T-helper 17 cell (primary cell): ENCODE measurements at places on chromosomes 13 and 19. TPM values are rescaled to one million over a fixed set of nuclear protein-coding genes. Genes with fewer than 3 reads are reported as not detected.

Gene ZNF98
- total RNA-seq: not detected

Gene PDX1
- total RNA-seq: not detected

DNA sequence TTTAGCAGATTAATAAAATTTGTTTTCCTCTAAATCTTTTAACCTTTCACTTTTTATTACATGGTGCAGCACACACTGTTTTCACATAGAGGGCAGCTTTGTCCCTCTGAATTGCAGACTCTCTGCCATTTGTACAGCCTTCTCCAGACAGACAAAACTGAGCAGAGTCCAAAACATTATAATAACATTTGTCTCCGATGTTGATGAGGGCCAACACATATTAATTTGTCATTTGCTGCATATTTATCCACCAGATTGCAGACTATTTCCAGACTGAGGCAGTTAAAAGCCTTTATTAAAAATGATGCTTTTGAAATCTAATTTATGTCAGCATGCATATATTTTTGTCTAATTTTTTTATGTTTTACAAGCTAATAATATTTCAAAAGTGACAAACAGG, 1251.9 kb upstream of the SLC10A2 start:
- no peaks in the 10 kb centered on the region for H3K27me3 ChIP-seq
- no peak overlapping the region for H3K27ac ChIP-seq
- no peak for DNase-seq
- no peaks in the 10 kb centered on the region for H3K4me1 ChIP-seq
- no peaks in the 10 kb centered on the region for H3K36me3 ChIP-seq

Gene FAM216B
- total RNA-seq: not detected

GRCh38 chr13:94520001-94520400, 40.5 kb upstream of the DCT start:
- H3K36me3 ChIP-seq: no peaks in the 10 kb centered on the region
- no peaks in the 10 kb centered on the region for H3K4me1 ChIP-seq
- no peaks in the 10 kb centered on the region for H3K27me3 ChIP-seq
- no peak for DNase-seq
- H3K27ac ChIP-seq: no peak overlapping the region

- H3K27ac ChIP-seq: no peak overlapping the region
- no peaks in the 10 kb centered on the region for H3K4me1 ChIP-seq
- DNase-seq: no peak
- H3K27me3 ChIP-seq: no peaks in the 10 kb centered on the region
- H3K4me3 ChIP-seq: no peak overlapping the region
- H3K36me3 ChIP-seq: no peaks in the 10 kb centered on the region
Measured at GRCh38 chr19:32550666-32551065, 30.3 kb upstream of the PDCD5 start.

- no peak overlapping the region for H3K27ac ChIP-seq
- H3K4me3 ChIP-seq: no peak overlapping the region
- DNase-seq: no peak
- peaks cover under 1% of the 10 kb centered on the region for H3K36me3 ChIP-seq
- H3K27me3 ChIP-seq: no peaks in the 10 kb centered on the region
Measured at GRCh38 chr19:57465680-57466381, 8.9 kb upstream of the VN1R1 start.

Gene HOOK2
- total RNA-seq: 19.3 TPM

GRCh38 chr19:30492586-30493270, 120.5 kb downstream of the ZNF536 start:
- no peak overlapping the region for H3K27ac ChIP-seq
- H3K27me3 ChIP-seq: peaks cover 12% of the 10 kb centered on the region
- no peaks in the 10 kb centered on the region for H3K4me1 ChIP-seq
- no peak overlapping the region for H3K4me3 ChIP-seq

Gene ARHGAP45
- 603 TPM for total RNA-seq

GRCh38 chr13:24613755-24614154, 66.5 kb upstream of the ATP12A start:
- H3K36me3 ChIP-seq: no peaks in the 10 kb centered on the region
- H3K4me1 ChIP-seq: peaks cover 22% of the 10 kb centered on the region
- no peak overlapping the region for H3K27ac ChIP-seq
- H3K4me3 ChIP-seq: no peak overlapping the region

DNA sequence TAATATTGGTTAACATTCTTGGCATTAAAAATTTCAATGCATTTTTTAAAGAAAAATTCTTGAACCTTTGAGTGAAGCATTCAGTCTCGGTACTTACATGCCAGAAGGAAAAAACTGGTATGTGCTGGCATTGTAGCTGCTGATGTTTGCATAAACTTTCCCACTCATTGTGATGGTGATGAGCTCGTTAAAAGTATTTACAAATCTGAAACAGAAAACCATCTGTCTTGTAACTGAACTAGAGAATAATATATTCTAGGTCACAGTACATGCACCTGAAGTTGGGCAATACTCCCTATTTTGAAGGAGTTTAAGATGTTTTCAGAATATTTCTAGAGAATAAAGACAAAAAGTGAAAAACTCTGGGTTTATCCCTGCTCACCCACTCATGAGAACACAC, 64.1 kb downstream of the SLC15A1 start:
- no peak for DNase-seq
- H3K4me1 ChIP-seq: peaks cover 2% of the 10 kb centered on the region
- H3K27ac ChIP-seq: no peak overlapping the region

DNA sequence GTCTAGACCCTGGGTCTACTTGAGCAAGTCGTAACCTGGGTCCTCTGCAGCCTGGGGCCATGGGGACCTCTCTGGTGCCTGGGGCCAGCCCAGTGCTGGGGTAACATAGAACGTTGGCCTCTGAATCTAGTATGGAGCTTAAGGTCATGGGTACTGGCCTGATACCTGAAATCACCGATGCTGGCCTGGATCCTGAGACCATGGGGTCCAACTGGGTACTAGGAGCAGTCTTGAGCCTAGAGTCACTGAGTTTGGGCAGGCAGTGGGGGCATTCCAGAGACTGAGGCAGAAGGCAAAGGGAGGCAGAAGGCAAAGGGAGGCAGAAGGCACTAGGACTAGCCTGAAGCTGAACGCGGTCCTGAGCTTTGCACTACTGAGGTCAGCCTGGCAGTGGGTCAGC, 1121.1 kb upstream of the PRR20A start:
- DNase-seq: no peak
- no peak overlapping the region for H3K4me3 ChIP-seq
- H3K27me3 ChIP-seq: no peaks in the 10 kb centered on the region
- no peak overlapping the region for H3K27ac ChIP-seq
- H3K4me1 ChIP-seq: no peaks in the 10 kb centered on the region
- H3K36me3 ChIP-seq: no peaks in the 10 kb centered on the region

GRCh38 chr13:19695428-19695827, 62.0 kb downstream of the MPHOSPH8 start:
- peak overlapping the region; percentile 79 for H3K27ac ChIP-seq
- peaks cover 8% of the 10 kb centered on the region for H3K36me3 ChIP-seq
- H3K4me3 ChIP-seq: no peak overlapping the region
- no peaks in the 10 kb centered on the region for H3K27me3 ChIP-seq
- DNase-seq: no peak

- H3K36me3 ChIP-seq: peaks cover 19% of the 10 kb centered on the region
- peaks cover 36% of the 10 kb centered on the region for H3K4me1 ChIP-seq
- H3K27me3 ChIP-seq: no peaks in the 10 kb centered on the region
- peak overlapping the region; percentile 21 for H3K4me3 ChIP-seq
- DNase-seq: no peak
- peak overlapping the region; percentile 34 for H3K27ac ChIP-seq
Measured at GRCh38 chr19:32350471-32350865, 5.1 kb downstream of the ZNF507 start.

Gene SCGB2B2
- 0.82 TPM for total RNA-seq

DNA sequence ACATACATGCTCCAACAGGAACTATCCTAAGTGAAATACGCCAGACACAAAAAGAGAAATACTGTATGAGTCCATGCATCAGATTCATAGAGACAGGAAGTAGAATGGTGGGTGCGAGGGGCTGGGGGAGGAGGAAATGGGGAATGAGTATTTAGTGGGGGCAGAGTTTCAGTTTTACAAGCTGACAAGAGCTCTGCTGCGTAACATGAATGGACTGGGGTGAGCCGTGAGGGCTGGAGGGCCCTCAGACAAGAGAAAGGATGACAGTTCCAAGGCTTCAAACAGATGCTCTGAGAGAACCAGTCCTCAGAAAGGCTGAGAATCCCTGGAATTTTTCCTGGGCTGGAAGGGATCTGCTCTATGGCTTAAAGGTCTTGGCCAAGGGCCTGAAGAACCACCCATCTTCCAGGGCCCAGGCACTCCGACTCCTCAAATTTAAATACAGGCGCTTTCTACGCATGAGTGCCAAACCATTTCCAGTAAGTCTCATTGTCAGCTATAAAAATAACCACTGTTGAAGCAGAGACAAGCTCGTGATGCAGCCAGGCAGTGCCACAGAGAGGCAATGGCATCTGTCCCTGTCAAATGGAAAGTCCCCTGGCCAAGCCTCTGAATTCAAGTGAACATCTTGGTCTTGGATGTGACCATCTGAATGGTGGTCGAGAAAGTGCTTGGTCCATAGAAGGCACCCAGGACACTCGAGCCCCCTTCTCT, 17.5 kb downstream of the KLF2 start:
- no peak for DNase-seq
- peak overlapping the region; percentile 79 for H3K4me3 ChIP-seq
- H3K4me1 ChIP-seq: peaks cover 41% of the 10 kb centered on the region
- H3K36me3 ChIP-seq: no peaks in the 10 kb centered on the region
- H3K27ac ChIP-seq: peak overlapping the region; percentile 96
- H3K27me3 ChIP-seq: no peaks in the 10 kb centered on the region

GRCh38 chr19:45913874-45914830, at the start of gene NANOS2:
Gene NANOS2 (minus strand): TSS chr19:45914778. CDS start chr19:45914693, 85 bp downstream.
- peaks cover 41% of the 10 kb centered on the region for H3K27me3 ChIP-seq
- H3K27ac ChIP-seq: no peak within 1 kb of the TSS
- no peak for DNase-seq
- peaks cover 4% of the 10 kb centered on the region for H3K36me3 ChIP-seq
- peaks cover 2% of the 10 kb centered on the region for H3K4me1 ChIP-seq

Gene WDR88
- not detected for total RNA-seq

DNA sequence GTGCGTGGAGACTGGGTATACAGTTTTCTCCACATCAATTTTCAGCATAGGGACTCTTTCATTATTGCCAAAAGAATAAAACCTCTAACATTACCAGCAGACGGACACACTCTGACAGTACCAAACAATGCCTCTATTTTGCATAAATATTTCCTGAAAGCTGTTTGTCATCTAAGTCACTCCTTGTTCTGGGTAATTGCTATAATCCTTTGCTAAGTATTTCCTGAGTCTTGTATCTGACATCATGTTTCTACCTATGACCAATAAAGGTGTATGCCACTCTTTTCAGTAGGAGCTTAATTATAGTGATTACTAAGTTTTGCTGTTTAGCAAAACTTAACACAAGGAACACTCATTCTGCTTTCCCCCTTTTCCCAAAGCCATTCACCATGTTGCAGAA, 886.5 kb downstream of the SLITRK6 start:
- no peak overlapping the region for H3K27ac ChIP-seq
- DNase-seq: no peak
- no peaks in the 10 kb centered on the region for H3K27me3 ChIP-seq
- H3K4me1 ChIP-seq: no peaks in the 10 kb centered on the region

- DNase-seq: no peak
- H3K36me3 ChIP-seq: no peaks in the 10 kb centered on the region
- H3K4me3 ChIP-seq: no peak overlapping the region
- no peaks in the 10 kb centered on the region for H3K4me1 ChIP-seq
- peaks cover 12% of the 10 kb centered on the region for H3K27me3 ChIP-seq
Measured at GRCh38 chr13:76730220-76730619, 156.0 kb downstream of the KCTD12 start.

- H3K27me3 ChIP-seq: no peaks in the 10 kb centered on the region
- H3K36me3 ChIP-seq: peaks cover 11% of the 10 kb centered on the region
- peaks cover 23% of the 10 kb centered on the region for H3K4me1 ChIP-seq
- DNase-seq: no peak
- H3K4me3 ChIP-seq: no peak overlapping the region
- H3K27ac ChIP-seq: no peak overlapping the region
Measured at GRCh38 chr19:7908742-7909461, 5.2 kb downstream of the MAP2K7 start.

DNA sequence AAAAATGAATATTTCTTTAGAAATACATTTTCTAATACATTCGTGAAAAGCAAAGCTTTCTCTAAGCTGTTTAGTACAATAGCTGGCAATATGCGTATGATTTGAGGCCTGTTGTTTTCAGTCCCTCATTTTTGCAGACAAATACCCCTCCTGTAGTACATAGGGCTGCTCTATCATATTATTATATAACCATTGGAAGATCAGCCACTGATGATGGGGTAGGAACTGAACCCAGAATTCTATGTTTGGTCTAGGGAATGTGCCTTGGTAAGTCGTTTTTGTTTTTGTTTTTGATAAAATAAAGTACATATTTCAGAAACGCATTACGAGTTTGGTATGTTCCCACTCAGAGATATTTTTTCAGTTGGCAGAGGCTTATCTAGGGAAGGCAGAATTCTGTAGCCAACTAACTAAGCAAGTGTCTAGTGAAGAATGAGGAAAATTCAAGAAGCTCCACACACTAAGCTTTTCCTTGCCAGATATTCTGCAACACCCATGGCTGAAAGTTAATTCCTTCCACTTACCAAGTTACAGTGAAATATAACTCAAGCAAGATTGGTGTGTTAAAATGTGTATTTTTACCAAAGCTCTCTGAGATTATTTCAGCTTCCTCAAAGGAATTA, 656.9 kb upstream of the MIR17HG start:
- no peak overlapping the region for H3K4me3 ChIP-seq
- no peaks in the 10 kb centered on the region for H3K36me3 ChIP-seq
- no peak overlapping the region for H3K27ac ChIP-seq
- H3K27me3 ChIP-seq: no peaks in the 10 kb centered on the region

GRCh38 chr13:113938246-113938645, 35.6 kb downstream of the C13orf46 start:
- DNase-seq: no peak
- H3K27me3 ChIP-seq: peaks cover 13% of the 10 kb centered on the region
- no peaks in the 10 kb centered on the region for H3K36me3 ChIP-seq
- peak overlapping the region; percentile 75 for H3K27ac ChIP-seq

DNA sequence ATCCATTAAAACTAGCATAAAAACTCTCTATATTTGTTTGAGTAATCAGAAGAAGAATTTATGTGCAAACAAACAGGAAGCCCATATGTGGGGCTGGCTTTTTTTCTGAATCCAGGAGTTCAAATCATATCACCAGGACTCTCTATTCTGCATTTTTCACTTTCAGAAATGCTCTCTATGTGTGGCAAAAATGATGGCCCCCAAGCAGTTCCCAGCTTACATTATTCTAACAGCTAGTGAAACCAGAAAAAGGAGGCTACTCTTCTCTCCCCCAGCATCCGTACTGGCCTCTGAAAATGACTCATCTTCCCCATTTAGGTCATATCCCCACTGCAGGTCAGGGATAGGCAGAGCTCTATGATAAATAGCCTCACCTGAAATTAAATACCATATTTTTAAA, 20.4 kb downstream of the RBM26 start:
- peaks cover 35% of the 10 kb centered on the region for H3K4me1 ChIP-seq
- no peak overlapping the region for H3K27ac ChIP-seq
- no peak overlapping the region for H3K4me3 ChIP-seq
- peaks cover 4% of the 10 kb centered on the region for H3K36me3 ChIP-seq
- no peaks in the 10 kb centered on the region for H3K27me3 ChIP-seq

Gene SERTAD3
- 24.6 TPM for total RNA-seq
